Endothelial cell (in vitro differentiated cells): ENCODE measurements at places on chromosomes 5 and 9. TPM values are rescaled to one million over a fixed set of nuclear protein-coding genes. Genes with fewer than 3 reads are reported as not detected.

The SLC6A18 gene
- total RNA-seq = not detected

The FAM163B gene
- not detected for total RNA-seq

The CFAP77 gene
- total RNA-seq = 3.7 TPM

The FOXD4 gene
- total RNA-seq = 0.49 TPM

DNA sequence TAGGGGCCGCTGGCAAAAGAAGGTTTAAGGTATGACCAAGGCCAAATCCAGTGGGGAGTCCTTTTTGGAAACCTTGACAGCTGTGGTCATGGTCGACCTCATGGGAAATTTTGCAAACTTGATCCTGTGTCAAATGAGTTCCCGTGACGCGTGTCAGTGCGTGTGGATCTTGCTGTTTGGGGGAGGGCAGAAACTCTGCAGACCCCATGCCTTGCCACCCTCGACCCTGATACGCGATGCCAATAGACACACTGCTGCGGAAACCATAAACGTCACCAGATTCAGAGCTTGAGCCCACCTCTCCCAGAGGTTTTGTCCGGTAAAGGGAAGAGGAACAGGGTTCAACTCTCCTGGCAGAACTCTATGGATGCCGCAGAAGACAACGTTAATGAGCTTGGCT is 104.7 kb downstream of the ADAMTS2 start:
- no peak for DNase-seq

DNA sequence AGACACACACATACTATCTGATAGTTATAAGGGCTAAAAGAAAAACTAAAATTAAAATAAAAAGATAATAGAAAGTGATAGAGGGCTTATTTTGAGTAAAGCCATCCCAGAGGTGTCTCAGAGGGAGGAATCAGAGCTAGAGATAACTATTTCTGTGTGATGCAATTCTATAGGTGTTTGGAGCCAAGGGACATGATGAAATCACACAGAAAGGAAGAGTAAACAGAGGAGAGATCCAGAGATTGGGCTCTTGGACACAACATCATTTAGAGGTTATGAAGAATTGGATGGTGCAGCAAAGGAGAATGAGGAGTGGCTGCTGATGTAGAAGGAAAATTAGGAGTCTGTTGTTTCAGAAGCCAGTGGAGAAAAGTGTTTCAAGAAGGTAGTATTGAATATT is 393.5 kb downstream of the DIRAS2 start:
- DNase-seq = no peak

- no peak for DNase-seq
These were observed 27.9 kb downstream of the NFX1 start for GRCh38 chr9:33318225-33318624.

DNA sequence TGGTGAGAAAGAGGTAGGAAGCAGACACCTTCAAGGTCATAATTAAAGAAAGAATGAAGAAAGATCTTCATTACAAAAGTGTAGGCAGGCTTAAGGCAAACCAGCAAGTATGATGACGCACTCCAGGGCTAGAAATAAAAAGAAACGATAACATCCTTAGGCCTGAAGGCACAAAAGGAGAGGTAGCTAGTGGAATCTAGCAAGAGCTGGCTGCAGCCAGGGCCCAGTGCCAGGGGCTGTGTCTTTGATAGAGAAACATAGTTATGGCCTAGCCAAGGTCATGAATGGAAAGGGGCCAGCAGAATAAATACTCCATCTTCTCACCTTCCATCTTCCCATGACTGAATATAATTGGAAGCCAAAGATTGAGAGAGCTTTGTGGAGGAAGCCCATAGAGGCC is 6.8 kb upstream of the SH3TC2 start:
- no peak for DNase-seq

- DNase-seq = no peak
These were observed 538 bp upstream of the ARHGEF28 start for GRCh38 chr5:73625372-73625943.

GRCh38 chr9:20684875-20685696 is 1.0 kb downstream of the FOCAD start:
- no peak for DNase-seq

DNA sequence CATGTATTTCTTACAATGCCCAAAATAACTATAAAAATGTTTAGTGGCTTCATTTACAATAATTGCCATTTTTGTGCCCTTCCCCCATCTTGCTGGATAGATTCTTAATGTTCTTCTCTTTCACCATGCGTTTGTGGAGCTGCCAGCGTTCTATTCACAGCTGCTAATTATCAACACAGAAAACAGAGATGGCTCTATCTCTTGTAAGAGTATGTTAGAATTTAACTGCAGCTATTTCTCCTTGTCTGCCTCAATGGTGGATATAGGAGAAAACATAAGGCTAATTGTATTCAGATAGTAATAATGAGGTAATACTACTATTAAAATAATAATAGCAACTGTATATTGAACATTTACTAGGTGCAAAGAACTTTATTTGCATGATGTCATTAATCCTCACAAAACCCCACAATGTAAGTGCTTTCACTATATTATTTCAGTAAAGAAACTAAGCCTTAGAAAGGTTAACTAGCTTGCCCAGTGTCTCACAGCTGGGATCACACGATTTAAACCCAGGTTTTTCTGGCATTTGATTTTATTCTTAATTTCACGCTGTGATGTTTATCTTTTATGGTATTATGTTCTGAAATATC is 50.1 kb downstream of the JAKMIP2 start:
- DNase-seq = no peak

DNA sequence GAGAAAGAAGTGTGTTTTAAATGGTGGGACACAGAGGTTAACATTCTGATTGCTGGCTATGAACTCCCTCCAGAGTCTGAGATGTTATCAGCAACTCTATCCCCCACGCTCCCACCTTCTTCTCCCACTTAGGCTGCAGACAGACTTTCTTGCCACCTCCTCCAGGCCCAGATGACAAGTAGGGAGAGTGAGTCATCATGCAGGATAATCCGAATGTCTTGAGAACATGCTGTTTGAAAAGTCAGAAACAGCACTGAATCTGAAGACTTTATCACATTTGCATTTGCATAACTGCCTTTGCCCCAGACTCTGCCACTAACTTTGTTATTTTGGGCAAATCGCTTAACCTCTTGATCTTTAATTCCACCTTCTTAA is 139.8 kb downstream of the ESM1 start:
- no peak for DNase-seq
